ENCODE measurements at places on chromosomes 4 and X.

- no peak for DNase-seq
These were observed 55.3 kb downstream of the ZFYVE28 start for GRCh38 chr4:2363056-2363721.

DNA sequence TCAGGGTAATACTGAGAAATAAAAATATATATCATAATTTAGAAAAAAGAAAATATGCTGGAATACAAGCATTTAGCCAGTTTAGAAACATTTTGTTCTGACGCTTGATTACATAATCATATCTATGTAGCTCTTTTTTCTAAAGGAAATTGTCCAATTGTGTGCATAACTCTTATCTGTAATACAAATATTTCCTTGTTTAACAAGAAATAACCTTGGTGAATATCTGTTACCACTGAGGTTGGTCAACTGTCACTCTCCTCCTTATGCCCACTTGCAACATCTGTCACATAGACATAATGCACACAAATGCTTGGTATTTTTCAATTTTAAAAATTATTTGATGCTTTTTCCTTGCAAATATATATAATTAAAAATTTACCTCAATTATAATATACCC is 609.7 kb downstream of the TLL1 start:
- DNase-seq, result no peak

DNA sequence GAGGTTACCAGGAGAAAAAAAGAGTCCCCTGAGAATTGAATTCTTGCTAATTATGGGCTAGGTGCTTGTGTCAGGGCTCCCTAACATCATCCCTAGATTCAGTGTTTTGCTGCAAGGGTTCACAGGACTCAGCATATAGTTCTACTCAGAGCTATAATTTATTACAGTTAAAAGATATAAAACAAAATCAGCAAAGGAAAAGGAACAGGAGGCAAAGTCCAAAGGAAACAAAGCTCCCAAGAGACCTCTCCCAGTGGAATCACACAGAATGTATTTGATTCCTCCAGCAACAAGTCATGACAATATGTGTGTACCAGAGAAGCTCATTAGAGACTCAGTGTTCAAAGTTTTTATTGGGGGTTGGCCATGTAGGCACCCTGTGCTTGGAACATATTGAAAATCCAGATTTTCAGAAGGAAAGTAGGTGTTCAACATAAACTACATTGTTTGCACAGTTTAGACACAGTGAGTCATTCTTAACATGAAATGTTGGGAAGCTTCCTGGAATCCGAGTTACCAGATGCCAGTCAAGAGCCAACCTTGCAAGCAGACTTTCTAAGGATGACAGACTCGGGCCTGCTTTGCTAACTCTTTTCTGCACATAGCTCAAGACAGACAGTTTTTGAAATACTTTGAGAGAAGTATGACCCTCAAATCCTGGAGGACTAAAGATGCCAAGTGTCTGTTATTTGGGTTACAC is 311.3 kb upstream of the EMCN start:
- no peak for DNase-seq

GRCh38 chr4:147863111-147863747 is 131.3 kb downstream of the ARHGAP10 start:
- DNase-seq, result no peak

GRCh38 chr4:83153417-83153816 is 38.9 kb upstream of the PLAC8 start:
- DNase-seq, result no peak

- no peak for DNase-seq
These were observed 69.9 kb upstream of the FBXW7 start for GRCh38 chr4:152605641-152606335.

- no peak for DNase-seq
These were observed 265.2 kb downstream of the CHIC1 start for GRCh38 chrX:73828080-73828720.
